Stimulated activated CD8-positive, alpha-beta memory T cell treated with anti-CD3 and anti-CD28 coated beads, Interleukin-7, amount 100 ng/mL, for 24 hours (primary cell): ENCODE measurements at places on chromosomes 12 and 14.

DNA sequence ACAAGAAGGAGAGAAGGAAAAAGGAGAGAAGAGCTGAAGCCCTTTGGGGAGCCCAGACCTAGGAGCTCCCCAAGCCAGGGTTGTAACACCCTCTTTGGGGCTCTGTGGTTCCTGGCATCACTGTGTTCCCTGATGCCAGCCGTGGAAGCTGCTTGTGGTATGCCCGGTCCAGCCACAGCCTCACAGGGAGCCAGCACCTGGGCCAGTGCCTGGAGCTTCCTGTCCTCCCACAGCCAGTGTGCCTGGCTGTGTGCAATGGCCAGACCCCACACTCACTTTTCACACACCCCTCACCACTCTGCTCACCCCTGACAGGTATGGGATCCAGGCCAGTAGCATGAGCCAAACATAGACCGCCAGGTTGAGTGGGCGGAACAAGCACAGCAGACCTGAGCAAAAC lies 834.7 kb downstream of the FLRT2 start:
- DNase-seq = no peak

DNA sequence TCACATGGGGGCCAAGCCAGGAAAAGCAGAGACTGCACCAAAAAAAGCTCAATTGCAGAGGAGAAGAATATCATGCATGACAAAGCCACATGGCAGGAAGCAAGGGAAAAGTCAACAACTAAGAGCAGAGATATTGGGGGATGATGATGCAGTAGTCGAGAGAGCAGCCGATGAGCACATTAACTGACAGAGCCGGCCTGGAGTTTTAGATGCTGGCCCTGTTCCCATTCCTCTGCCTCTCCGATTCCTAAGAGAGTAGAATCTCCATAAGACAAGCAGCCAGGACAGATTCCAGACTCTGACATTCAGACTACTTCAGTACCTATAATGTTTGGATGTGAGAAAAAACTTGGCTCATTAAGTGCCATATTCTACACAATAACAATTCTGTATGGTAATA lies 155.9 kb downstream of the KCNH5 start:
- DNase-seq = no peak

DNA sequence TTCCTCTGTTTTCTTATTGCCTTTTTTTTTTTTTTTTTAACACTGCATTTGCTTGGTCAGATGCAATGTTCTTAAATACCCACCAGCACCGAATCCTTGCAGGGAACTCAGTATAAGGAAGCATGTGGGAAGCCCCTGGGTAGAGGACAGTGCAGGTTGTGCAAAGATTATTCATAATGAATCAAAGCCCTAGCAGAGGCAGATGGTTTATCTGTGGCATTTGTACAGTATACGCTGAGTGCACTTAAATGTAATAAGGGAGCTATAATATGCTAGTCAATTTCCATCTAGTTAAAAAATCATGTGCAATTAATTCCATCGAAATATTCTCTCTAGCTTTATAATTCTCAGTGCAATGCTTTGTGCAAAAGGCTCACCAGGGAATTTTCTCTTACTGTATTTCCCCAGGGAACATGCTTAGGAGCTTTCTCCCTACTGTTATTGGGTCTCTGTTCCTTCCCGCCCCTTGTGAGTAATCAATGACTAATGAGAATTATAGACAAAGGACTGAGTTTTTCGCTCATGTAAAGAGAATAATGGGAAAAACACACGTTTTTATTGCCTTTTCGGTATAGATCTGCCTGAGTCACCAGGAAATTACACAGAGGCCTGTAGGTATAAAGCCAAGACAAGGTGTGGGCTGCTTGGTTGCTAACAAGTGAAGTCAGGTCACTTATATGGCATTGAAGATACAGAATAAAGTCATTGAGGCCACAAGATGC lies 1214.3 kb upstream of the TMEM132C start:
- no peak for DNase-seq

- no peak for DNase-seq
Observed at GRCh38 chr12:104508752-104509446, 52.2 kb downstream of the CHST11 start.

- no peak for DNase-seq
Observed at GRCh38 chr12:58087423-58088127, 146.2 kb downstream of the ATP23 start.
